ENCODE measurements at places on chromosomes 7 and 10. TPM values are rescaled to one million over a fixed set of nuclear protein-coding genes. Genes with fewer than 3 reads are reported as not detected.

GDF10 gene
- total RNA-seq = not detected

NET1 gene
- 7.6 TPM for total RNA-seq

PSMC2 gene
- total RNA-seq = 51.1 TPM

TUBAL3 gene
- not detected for total RNA-seq

TCAF2 gene
- total RNA-seq = 16.0 TPM

ARHGAP21 gene
- total RNA-seq = 23.7 TPM

MGAM2 gene
- total RNA-seq = not detected

ACTL6B gene
- total RNA-seq = not detected

SRI gene
- total RNA-seq = 49.9 TPM

PGAM2 gene
- total RNA-seq = 2.9 TPM

HMX2 gene
- not detected for total RNA-seq

SCRN1 gene
- 66.6 TPM for total RNA-seq

ANKRD30A gene
- not detected for total RNA-seq

ELAPOR2 gene
- 11.1 TPM for total RNA-seq

POU6F2 gene
- 0.53 TPM for total RNA-seq

SPDYE8 gene
- not detected for total RNA-seq

SPDYE3 gene
- not detected for total RNA-seq

LIPJ gene
- total RNA-seq = 0.39 TPM

FAM25G gene
- not detected for total RNA-seq

GRB10 gene
- not detected for total RNA-seq

ANKRD16 gene
- total RNA-seq = 13.1 TPM

CACNB2 gene
- not detected for total RNA-seq

DENND10 gene
- 30.0 TPM for total RNA-seq

CEP55 gene
- total RNA-seq = 0.19 TPM

ASB10 gene
- total RNA-seq = not detected

SPACDR gene
- total RNA-seq = 3.7 TPM

EBLN1 gene
- total RNA-seq = not detected

NKX6-2 gene
- not detected for total RNA-seq

POP7 gene
- total RNA-seq = 14.4 TPM

ASIC3 gene
- total RNA-seq = 4.8 TPM

TUBB8 gene
- 0.84 TPM for total RNA-seq

PCDH15 gene
- not detected for total RNA-seq

CRYGN gene
- total RNA-seq = not detected

LRRD1 gene
- 0.17 TPM for total RNA-seq

IDI2 gene
- total RNA-seq = not detected

HTR5A gene
- total RNA-seq = not detected

ZNF485 gene
- 8.4 TPM for total RNA-seq
